ENCODE measurements at places on chromosomes 16 and 17. TPM values are rescaled to one million over a fixed set of nuclear protein-coding genes. Genes with fewer than 3 reads are reported as not detected.

The CLEC3A gene
- total RNA-seq: not detected

The ASIC2 gene
- total RNA-seq: not detected

The OR2C1 gene
- not detected for total RNA-seq

The RBFOX1 gene
- total RNA-seq: not detected

The TMC8 gene
- total RNA-seq: 412 TPM

The RRAD gene
- total RNA-seq: 0.95 TPM

The MEFV gene
- total RNA-seq: not detected

The KCNJ2 gene
- total RNA-seq: not detected
